Esophagus squamous epithelium (tissue), 5 donors: ENCODE measurements at places on chromosomes 7 and 10. TPM values are rescaled to one million over a fixed set of nuclear protein-coding genes. Genes with fewer than 3 reads are reported as not detected.

DNA sequence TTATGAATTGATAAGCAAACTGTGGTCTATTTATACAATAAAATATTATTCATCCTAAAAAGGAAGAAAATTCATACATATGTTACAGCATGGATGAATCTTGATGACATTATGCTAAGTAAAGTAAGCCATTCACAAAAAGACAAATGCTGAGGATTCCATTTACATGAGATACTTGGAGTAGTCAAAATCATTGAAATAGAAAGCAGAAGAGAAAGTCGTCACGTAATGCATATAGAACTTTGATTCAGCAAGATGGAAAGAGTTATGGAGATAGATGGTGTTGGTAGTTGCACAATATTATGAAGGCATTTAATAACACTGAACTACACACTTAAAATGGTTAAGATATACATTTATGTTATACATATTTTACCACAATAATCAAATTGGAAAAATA, 309.7 kb upstream of the KLF6 start:
- no peak for DNase-seq

- DNase-seq: no peak
Observed at GRCh38 chr7:44967571-44968446, 11.0 kb downstream of the MYO1G start.

NFE2L3 gene
- total RNA-seq: 2.0 TPM

DNA sequence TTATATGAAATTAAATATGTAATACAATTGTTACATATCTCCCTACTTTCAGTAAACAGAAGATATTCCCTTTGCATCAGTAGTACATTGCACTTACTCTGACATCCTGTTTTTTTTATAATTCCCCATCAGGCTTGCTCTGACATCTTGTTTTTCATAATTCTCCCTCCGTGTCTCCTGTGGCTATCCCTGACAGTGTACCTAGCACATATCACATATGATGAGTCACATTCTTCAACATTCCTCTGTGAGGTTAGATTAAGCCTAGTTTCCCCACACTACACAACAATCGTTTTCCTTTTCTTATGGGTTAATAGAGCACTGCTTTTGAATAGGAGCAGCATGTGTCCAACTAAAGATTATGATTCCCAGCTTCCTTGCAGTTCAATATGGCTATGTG, 250.6 kb upstream of the NPVF start:
- no peak for DNase-seq

GRCh38 chr10:119688033-119688508, 36.9 kb downstream of the BAG3 start:
- no peak for DNase-seq

- DNase-seq: no peak
Observed at GRCh38 chr7:74083928-74084721, 521 bp downstream of the LIMK1 start.

GRCh38 chr7:146654048-146654447, 537.4 kb downstream of the CNTNAP2 start:
- no peak for DNase-seq

NCOA4 gene
- total RNA-seq: 122 TPM

DNA sequence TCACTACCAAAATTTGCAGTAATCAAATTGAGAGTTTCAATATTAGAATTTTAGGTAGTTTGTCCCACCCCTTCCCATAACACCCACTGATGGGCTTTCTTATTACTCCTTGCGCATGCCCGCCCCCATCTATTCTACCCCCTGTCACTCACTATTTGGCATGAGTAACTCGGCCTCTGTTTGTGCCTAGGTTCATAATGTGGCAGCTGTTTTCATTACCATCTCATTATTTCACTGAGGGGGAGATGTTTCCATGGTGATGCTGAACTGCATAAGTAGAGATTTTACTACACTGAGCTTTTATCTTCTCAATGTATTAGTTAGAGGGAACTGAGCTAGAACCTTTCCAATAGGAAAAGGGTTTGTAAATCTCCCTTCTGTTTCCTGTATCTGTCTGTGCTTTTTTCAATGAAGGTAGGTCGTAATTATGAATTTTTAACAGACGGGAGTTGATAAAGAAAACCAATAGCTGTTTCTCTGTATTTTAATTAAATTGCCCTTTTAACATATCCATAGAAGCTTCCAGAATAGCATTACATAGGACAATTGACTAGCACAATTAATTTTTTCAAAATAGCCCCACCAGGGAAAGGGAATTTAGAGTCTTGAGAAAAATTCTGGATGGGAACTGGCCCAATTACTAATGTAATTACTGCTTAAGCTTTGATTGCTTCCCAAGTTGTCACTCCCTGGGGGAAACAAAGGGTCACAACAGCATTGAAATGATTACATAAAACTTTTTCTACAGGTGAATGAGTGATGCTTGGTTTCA, 33.4 kb downstream of the PRPS1L1 start:
- DNase-seq: no peak

- DNase-seq: no peak
Observed at GRCh38 chr10:97570789-97571471, 1.6 kb upstream of the ANKRD2 start.

- no peak for DNase-seq
Observed at GRCh38 chr10:128973221-128973620, 493.8 kb upstream of the MGMT start.
